ENCODE measurements at places on chromosomes 11 and 22.

GRCh38 chr11:72471005-72471898 lies 36.9 kb upstream of the CLPB start:
- DNase-seq: peak; percentile 54

- no peak for DNase-seq
These were observed 8.9 kb downstream of the TTC17 start for GRCh38 chr11:43367382-43368178.

GRCh38 chr11:75069473-75069872 lies 27.2 kb downstream of the OR2AT4 start:
- DNase-seq: no peak

DNA sequence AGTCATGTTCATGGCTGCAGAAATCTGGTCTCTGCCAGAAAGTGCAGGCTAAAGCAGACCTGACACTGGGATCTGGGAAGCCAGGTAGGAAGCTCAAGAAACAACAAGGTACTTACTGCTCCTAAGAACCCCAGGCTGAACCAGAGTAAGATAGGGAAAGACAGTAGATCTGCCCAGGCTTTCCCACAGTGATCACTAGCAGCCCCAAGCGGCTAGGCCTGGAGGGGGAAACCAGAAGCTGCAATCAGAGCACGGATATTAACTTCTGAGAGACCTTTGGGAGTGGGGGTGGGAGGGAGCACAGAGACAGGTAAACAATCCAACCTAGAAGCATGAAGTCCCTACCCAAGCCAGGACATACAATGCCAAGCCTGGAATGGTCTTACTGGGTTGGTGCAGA lies 135.2 kb upstream of the C11orf58 start:
- no peak for DNase-seq

- DNase-seq: no peak
These were observed 149.8 kb downstream of the TTC17 start for GRCh38 chr11:43508511-43508918.

- no peak for DNase-seq
These were observed 15.5 kb downstream of the OR52M1 start for GRCh38 chr11:4560467-4560866.

GRCh38 chr11:43341159-43341558 lies 17.6 kb upstream of the TTC17 start:
- DNase-seq: no peak

DNA sequence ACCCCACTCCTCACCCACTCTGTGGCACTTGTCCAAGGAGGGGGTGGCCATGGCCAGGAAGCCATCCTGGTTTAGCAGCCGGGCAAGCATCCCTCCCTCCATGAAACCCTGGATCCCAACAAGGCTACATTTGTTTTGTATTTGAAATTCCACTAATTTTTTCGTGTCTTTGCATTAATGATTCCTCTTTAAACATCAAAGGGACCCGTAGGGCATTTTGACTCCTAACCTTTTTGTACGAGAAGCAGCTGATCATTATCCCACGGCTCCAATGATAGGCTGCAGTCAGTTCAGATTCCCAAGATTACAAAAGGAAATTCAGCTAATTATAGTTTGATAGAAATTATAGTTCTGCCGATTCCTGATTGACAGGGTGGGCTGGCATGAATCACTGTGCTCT lies 10.7 kb downstream of the MYEOV start:
- no peak for DNase-seq

DNA sequence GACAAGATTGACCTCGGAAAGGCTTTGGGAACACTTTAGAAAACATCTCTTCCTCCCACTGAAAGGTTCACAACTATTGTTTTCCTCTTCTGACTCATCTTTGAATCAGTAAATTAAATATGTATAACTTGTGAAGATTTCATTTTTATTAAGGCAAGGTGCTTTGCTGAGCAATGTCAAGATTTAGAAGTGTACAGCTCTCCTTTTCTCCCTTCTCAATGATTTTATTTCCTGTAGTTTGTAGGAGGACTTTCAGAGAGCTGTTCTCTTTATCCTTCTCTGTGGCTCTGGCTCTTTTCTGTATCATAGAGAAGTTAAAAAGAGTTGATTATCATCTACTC lies 594.2 kb downstream of the METTL15 start:
- DNase-seq: no peak

- DNase-seq: no peak
These were observed 190.2 kb downstream of the SHANK2 start for GRCh38 chr11:71062199-71062598.

DNA sequence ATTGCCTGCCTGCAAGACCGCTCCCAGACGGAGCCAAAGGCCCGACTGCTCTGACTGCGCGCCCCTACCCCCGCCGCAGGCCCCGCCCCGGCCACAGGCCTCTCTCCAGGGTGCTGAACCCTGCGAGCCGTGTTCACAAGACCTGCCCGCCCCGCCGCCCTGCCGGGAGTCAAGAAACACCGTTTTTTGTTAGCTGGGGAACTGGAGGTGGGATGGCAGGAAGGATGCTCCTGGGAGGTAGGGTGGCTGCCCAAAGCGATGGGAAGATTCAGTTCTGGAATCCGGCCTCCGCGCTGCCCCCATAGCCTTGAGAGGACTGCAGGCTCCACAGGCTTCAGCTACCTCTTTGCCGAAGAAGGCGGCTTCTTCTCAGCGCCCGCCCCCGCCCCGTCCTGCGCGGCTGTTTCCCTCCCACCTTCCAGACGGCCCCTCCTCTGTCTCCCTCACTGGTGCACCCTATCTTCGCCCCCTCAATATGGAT lies 2.7 kb upstream of the PDE2A start:
- peak; percentile 80 for DNase-seq

GRCh38 chr22:24190159-24190540 lies 8.9 kb downstream of the SUSD2 start:
- DNase-seq: no peak

- DNase-seq: no peak
These were observed 234.5 kb downstream of the CEP164 start for GRCh38 chr11:117562136-117562535.

GRCh38 chr11:118401880-118402590 lies 629 bp downstream of the ATP5MG start:
- no peak for DNase-seq

GRCh38 chr11:35064114-35064800 lies 74.7 kb upstream of the CD44 start:
- no peak for DNase-seq

GRCh38 chr11:68528630-68529029 lies 68.1 kb downstream of the PPP6R3 start:
- no peak for DNase-seq

DNA sequence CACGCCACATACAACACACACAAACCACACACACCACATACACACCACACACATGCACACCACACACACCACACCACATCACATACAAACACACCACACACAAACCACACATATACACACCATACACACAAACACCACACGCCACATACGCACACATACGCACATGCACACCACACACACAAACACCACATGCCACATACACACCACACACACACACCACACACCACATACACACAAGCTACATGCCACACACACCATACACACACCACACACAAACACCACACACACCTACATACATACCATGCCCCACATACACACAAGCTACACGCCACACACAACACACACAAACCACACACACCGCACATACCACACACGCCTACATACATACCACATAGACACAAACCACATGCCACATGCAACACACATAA lies 15.7 kb upstream of the TH start:
- DNase-seq: no peak

GRCh38 chr11:110728476-110728875 lies 16.2 kb upstream of the ARHGAP20 start:
- no peak for DNase-seq

- no peak for DNase-seq
These were observed 18.7 kb downstream of the MRGPRX4 start for GRCh38 chr11:18191376-18191775.

DNA sequence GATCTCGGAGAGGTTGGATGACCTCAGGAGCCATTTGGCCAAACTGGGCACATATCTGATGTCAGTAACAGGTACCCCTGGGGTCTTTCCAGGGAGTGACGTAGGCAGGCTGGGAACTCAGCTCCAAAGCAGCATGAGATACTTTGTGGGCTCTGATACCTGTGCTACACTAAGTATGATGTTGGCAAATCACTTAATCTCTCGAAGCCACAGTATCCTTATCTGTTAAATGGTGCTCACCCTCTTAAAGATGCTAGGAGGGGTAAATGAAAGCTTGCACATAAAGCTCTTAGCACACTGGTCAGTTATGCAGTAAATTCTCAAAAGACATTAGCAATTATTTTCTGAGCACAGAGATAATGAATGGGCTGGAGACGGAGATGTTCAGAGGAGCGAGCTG lies 17.1 kb upstream of the DGKZ start:
- no peak for DNase-seq

GRCh38 chr11:66568124-66568916 lies at the start of gene CTSF:
CTSF (minus strand) TSS chr11:66568606; CDS start chr11:66568486, 120 bp downstream.
- DNase-seq: peak; percentile 72

DNA sequence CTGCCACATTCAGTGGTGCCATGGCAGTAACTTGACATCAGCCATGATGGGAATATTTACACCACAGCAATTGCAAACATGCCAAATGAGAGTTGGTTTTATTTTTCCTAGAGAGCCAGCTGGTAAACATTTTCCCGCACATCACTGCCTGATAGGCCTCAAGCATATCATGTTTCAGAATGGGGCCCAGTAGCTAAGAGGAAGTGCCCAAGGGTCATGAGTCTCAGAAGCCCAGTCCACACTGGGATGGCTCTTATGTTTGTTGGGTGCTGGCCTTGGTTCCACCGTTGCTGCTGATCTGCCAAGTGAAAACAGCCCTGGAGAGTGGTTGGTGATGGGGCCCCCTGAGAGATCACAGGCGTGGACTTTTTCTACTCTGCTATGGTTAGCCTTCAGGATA lies 64.3 kb upstream of the NAV2 start:
- DNase-seq: no peak

DNA sequence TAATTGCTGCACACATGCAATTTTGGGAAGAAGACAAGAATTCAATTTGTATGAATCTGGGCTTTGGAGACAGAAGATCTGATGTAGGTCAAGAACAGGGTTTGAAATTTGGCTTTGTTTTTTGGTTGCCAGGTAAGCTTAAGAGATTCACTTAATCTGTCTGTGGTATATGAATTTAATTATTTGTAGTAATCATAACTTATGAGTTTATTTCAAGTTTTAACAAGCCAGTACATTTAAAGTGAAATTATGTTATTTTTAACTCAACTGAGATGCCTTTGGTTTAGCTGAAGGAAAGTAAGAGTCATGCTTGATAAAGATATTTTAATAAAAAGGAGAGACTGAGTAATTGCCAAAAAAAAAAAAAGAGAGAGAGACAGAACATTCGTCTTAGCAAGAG lies 384.1 kb downstream of the LUZP2 start:
- DNase-seq: no peak

DNA sequence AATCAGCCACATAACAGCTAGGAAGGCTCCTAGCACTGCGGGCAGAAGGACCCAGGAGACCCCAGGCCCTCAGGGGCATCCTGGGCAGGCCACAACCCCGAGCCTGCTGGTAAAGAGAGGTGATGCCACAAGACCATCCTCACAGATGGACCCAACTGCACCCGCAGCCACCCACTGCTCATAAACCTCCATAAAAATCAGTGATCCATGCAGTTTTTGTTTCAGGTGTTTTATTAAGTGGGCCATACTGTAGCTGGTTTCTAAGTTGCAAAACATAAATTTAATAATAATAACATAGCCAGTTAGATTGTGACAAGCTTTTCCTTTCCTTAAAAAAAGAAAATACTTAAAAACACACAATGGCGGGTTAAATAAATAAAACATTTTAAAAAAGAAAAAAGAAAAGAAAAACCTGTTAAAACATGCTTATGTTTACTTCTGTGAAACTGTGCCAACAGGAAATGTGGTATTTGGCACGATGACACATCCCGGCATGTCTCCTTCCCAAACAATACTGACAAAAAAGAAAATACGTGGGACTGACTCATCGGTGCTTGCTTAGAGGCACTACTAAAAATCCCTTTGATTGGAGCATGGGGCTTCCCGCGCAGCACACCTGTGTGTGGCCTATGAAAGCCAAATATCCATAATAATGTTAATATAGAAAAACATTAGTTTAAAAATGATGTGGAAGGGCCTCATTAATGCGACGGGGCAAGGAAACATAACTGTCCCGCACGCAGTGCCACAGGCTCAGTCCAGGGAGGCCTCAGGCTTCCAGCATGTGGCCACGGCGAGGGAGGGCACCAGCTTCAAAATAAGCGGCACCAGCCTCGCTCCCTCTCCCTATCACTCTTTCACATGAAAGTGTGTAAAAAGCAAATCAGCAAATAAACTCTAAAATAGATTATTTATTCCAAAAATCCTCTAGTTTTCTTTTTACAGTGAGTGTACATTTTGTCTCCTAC lies 47.5 kb upstream of the SCUBE2 start:
- peak; percentile 18 for DNase-seq

DNA sequence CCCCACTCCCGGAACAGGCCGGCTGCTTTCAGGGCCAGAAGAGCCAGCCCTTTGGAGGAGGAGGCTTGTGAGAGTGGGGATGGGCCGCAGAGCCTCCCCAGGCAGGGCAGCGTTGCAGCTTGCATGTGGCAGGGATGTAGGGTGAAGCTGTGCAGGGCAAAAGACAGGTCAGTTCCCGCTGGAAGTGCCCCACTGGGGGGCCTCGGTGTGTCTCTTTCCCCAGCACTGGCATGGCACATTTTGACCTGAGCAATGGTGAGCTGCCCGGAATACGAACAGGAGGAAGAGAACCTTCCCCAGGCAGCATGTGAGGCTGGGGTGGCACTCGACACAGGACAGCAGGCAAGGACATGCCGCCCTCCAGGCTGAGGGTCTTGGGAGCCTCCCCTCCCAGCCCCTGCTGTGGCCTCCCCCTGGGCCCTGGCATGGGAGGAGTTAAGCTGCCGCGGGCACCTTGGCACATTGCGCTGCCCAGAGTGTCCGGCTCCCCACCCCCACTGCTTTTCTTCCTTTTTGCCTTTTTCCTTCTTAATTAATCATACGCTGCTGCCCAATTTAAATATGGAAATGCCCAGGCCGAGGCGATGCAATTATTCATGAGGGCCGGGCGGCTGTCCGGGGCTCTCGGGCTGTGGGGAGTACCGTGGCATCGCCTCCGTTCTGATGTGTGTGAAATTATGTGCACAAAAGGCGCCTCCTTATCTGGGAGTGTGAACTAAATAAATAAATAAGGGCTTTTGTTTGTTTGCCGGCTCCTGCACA lies 76.0 kb upstream of the WNT7B start:
- DNase-seq: peak; percentile 34

- no peak for DNase-seq
These were observed 1.1 kb downstream of the SLC6A5 start for GRCh38 chr11:20600551-20600950.

DNA sequence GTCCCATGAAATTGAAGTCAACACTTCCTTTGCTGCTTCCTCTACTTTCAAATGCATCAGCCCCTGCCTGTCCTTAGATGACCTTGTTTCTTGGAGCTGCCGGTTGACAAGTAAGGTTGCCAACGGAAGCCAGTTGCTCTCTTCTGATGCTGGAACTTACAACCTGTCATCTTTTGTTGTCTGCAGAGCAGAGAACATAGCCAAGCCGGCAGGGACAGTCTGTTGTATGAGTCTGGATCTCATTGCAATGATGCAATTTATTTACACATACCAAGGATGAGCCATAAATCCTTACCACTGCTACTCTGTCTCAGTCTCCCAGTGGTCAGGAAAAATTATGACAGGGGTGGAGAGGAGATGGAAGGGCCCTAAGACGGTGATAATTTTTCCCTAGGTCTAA lies 151.4 kb downstream of the BLID start:
- no peak for DNase-seq
